ENCODE measurements at places on chromosomes 3 and 15.
A peak's percentile ranks its signal among the peaks of the same experiment; 100 is the strongest.

DNA sequence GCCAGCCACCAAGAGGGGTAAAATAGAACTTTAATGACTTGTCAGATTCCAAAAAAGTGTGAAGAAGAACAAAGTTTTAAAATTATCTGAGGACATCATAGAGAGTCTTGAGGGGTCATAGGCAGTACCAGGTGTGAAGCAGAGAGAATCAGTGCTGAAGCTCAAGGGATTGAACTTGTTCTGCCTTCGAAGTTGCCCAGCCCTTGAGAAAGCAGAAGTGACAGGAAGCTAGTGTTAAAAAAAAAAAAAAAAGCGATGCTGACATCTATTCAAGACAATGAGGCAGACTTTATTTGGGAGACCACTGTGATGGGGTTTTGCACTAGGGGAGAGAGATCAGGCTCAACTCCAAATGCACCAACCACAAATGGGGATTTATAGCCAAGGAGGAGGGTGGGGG lies 21.8 kb downstream of the FBXO22 start:
- no peak for DNase-seq

DNA sequence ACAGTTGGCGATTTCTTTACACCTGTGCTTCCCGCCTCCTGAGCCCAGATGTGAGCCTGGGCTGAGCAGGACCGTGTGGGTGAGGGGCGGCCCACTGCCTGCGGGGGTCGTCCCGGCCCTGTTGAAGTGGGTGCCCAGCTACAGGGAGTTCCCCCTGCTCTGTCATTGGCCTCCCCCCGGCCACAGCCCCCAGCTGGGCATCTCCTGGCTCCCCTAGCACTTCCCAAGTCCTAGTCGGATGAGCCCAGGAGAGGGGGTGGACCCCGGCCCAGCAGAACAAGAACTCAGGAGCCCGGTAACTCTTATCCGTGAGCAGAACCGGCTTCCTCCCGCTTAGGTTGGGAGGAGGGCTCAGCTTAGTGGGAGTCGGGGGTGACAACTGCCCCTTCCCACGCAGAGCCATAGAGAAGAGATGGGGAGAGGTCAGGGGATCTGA lies 757 bp downstream of the PAQR5 start:
- DNase-seq, result no peak

DNA sequence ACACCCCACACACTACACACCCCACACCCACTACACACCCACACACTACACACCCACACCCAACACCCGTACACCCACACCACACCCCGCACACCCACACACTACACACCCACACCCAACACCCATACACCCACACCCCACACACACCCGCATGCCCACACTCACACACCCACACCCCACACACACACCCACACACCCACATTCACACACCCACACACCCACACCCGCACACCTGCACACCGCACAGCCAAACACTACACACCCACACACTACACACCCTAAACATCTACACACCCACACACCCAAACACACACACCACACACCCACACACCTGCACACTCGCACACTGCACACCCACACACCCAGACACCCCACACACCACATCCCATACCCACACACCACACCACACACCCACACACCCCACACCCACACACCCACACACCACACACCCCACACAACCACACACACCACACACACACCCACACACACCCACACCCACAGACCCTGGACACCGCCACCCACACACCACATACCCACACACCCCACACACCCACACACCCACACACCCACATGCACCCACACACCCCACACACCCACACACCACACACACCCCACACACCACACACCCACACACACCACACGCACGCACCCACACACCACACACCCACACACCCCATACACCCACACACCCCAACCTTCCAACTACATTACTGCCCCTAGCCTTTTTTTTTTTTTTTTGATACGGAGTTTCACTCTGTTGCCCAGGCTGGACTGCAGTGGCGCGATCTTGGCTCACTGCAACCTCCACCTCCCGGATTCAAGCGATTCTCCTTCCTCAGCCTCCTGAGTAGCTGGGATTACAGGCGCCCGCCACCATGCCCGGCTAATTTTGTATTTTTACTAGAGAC lies 16.9 kb downstream of the CEP19 start:
- no peak for DNase-seq

- no peak for DNase-seq
These were observed 7.4 kb downstream of the EDEM1 start for GRCh38 chr3:5194801-5195509.

- no peak for DNase-seq
These were observed 43.1 kb downstream of the PDE8A start for GRCh38 chr15:85024509-85025336.

DNA sequence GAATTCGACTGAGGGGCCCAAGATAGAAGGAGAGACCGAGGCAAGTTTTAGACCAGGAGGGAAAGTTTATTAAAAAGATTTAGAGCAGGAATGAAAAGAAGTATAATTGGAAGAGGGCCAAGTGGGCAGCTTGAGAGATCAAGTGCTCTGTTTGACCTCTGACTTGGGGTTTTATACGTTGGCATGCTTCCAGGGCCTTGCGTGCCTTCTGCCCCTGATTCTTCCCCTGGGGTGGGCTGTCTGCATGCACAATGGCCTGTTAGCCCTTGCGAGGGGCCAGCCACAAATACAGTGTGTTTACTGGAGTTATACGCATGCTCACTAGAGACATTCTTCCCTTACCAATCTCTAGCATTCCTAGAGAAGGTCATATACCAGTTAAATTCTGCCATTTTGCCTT lies 70.7 kb upstream of the LARS2 start:
- DNase-seq, result no peak

- DNase-seq, result no peak
These were observed 779.0 kb downstream of the SQOR start for GRCh38 chr15:46413799-46414198.

DNA sequence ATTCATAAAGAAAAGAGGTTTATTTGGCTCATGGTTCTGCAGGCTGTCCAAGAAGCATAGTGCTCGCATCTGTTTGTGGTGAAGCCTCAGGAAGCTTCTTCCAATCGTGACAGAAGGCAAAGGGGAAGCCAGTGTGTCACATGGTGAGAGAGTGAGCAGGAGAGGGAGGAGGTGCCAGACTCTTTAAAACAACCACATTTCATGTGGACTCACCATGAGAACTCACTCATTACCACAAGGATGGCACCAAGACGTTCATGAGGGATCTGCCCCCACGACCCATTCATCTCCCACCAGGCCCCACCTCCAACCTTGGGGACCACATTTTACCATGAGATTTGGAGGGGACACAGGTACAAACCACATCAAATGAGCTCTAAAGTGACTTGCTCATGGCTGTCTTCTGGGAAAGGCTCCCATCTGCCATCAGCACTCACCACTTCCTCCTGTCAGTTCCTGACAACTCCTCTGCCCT lies 327.3 kb upstream of the TLE3 start:
- DNase-seq, result no peak

DNA sequence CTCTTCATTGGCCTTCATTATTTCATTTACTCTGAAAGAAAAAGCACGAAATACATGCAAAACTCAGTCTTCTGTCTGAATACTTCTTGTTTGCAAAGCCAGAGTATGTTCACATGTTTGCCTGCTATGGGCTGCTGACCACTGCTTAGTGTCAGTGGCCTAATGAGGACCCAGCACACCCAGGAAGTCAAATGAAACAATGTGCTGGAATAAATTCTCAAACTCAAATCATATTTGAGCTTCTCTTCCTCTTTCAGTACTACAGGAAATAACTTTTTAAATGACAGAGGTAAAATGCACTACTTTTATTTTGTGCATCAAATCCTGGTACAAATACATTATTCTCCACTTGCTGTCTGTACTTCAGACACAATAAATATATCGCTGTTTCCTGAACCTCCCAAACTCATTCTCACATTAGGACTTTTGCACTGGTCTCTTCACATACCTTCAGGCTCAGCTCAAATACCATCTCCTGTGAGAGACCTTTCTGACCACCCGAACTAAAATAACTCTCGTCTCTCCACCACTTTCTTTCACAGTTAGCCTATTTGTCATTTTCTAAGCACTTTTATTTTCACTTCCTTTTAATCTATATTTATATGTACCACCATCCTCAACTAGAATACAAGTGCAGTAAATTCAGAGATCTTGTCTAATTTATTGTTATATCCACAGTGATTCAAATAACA lies 176.8 kb downstream of the TUSC7 start:
- DNase-seq, result no peak

DNA sequence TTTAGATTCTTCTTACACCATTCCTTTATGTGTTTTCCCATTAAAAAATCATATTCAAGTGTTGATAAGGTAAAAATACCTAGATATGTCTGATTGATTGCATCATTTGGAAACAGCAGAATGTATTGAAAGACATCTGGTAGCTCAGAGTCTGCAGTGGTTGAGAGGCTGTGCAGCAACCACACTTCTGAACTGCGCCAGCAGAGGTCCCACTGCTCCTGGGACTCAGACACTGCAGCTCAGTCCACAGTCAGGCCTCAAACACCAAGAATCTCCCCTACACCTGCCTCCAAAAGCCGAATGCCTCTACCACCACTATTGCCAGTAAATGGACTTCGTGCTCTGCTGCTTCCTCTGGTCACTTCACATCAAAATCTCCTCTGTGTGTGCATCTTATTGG lies 176.9 kb upstream of the LMCD1 start:
- peak; percentile 13 for DNase-seq

DNA sequence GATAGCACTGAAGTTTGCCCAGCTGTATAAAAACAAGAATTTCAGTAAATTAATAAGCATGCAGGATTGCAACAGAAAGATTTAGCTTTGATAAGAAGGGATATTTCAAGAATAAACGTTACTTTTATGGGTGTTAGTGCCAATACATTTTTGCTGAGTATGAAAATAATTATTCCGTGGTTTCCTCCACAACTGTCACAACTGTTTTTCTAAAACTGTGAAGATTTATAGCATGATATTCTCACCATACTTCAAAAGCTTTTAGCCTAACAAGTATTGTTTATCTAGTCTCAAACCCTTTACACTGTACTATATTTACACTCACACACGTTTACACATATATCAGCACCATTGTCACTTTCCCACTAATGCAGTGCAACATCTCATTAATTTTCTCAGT lies 200.5 kb downstream of the TPRG1 start:
- DNase-seq, result no peak

- DNase-seq, result no peak
These were observed 142.8 kb downstream of the EDEM1 start for GRCh38 chr3:5330152-5330810.
